ENCODE measurements at places on chromosomes 1 and 21.
A peak's percentile ranks its signal among the peaks of the same experiment; 100 is the strongest.

- DNase-seq: no peak
These were observed 308.8 kb downstream of the BRINP3 start for GRCh38 chr1:190168893-190169280.

DNA sequence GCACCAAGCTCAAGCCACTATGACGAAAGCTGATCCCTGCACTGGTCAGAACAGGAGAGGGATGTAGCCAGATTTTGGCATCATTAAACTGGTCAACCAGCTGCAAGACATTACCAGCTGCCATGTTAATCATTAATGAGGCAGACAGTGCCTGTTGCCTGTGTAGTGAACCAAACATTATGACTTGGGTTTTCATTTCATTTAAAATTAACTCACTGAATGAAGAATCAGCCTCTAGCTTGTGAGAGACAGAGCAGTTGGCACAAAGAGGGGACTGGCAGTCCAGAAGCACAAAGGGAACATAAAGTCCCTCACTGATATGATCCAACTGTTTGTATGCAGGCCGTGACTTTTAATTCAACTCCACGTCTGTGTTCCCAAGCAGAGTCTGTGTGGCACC lies 318.9 kb downstream of the SEC16B start:
- DNase-seq: no peak

DNA sequence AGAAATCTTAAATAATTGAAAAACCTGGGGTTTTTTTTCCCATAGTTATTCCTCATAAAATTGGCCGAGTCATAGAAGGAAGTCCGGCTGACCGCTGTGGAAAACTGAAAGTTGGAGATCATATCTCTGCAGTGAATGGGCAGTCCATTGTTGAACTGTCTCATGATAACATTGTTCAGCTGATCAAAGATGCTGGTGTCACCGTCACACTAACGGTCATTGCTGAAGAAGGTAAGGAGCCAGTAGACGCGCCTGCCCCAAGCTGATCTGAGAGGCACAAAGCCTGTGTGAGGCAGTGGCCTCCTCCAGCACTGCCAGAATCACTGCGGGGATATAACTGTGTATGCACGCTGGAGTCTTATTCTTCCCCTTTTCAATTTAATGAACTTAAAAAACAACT lies 100.3 kb downstream of the PHTF1 start:
- no peak for DNase-seq

DNA sequence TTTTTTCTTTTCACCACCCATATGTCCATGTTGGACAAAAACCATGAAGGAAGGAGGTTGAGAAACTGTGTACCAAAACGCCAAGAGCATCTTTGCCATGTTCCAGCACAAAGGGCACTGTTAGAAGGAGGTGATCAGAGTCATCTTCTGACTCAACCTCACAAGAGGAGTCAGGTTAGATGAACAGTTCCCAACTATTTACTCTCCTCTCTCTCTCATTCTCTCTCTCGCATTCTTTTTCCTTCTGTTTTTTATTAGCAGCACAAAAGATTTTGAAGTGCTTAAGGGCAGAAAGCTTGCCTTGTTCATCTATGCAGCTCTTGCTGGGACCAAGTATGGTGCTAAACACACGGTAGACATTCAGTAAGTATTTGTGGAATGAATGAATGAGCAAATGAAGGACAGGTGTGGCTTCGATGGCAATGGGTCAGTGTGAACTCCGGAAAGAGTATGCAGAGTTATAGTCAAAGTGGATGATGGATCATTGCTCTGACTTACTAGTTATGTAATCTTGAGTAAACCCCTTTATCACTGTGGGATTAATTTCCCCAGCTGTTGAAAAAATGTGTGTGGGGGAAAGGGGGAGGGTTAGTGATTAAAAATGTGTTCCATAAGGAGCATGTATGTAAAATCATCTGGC lies 33.9 kb downstream of the DDR2 start:
- DNase-seq: no peak

DNA sequence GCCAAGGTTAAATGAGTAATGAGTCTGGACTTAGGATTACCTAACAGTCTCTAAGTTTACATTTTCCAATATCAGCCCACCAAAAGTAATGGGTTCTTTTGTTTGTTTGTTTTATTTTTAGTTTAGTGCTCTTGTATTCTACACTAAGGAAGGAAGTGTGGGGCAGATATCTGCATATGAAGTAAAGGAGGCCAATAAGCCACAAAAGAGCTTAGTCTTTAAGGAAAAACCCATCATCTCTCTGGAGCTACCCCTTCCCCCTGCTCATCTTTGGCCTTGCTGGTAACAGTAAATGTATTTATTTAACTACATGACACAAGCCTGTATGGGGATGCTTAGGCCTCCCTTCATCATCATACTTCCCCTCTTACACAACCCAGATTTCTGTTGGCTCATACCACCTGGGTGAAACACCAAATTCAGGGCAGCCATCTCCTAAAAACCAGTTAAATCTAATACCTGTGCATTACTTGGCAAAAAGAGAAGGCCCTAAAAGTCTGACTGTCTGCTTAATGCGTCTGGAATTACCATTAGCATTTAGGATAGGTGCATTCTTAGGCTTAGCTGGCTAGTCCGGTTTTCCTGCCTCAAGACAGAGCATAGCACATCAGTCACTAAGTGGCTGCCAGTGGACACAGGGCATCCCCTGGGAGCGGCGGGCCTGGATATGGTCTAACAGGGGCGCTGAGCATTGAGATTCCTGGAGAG lies 96.8 kb upstream of the ADGRL2 start:
- DNase-seq: no peak

GRCh38 chr1:101357444-101357986 lies 120.7 kb downstream of the S1PR1 start:
- no peak for DNase-seq

- DNase-seq: no peak
These were observed 49.0 kb upstream of the NR5A2 start for GRCh38 chr1:199978408-199978940.

GRCh38 chr1:116515702-116516101 lies 55.1 kb downstream of the CD58 start:
- DNase-seq: no peak

GRCh38 chr1:200143347-200143746 lies 115.8 kb downstream of the NR5A2 start:
- no peak for DNase-seq

GRCh38 chr1:161054232-161054631 lies 8.5 kb upstream of the USF1 start:
- no peak for DNase-seq

GRCh38 chr1:4322881-4323280 lies 331.5 kb upstream of the AJAP1 start:
- no peak for DNase-seq

DNA sequence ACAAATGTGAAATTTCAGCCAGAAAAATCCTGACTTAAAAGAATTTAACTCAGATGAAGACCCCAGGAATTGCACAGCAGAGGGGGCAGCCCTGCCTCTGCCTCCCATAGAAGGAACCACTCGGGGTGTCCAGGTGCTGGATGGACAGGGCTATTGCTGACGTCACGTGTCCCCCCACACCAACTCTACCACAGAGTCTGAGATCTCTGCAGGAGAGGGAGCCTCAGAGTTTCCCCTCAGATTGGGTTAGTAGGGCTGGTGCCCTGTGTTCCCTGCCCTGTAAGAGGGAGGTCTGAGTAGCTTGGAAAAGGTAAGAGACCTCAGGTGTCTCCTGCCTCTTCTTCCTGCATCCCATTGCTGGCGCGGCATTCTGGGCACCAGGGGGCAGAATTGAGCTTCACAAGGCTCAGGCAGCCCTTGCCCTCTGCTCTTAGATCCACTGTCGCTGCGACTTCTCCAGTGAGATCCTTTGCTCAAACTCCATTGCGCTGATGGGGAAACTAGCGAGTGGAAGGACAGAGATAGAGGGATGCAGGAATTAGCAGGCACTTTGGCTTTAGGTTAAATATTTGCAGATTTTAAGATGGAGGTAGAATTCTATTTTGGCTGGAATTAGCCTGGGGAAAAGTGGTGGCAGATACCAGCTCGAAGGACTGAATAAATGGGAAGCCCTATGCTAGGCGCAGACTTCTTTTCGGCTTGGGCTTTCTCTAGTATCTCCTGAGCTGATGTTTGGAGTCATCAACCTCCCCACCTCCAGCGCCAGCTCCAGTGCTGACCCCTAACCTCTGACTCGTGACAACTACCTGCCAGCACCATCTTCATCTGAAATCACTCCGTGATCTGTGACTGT lies 42.8 kb upstream of the DMBX1 start:
- DNase-seq: peak; percentile 60

DNA sequence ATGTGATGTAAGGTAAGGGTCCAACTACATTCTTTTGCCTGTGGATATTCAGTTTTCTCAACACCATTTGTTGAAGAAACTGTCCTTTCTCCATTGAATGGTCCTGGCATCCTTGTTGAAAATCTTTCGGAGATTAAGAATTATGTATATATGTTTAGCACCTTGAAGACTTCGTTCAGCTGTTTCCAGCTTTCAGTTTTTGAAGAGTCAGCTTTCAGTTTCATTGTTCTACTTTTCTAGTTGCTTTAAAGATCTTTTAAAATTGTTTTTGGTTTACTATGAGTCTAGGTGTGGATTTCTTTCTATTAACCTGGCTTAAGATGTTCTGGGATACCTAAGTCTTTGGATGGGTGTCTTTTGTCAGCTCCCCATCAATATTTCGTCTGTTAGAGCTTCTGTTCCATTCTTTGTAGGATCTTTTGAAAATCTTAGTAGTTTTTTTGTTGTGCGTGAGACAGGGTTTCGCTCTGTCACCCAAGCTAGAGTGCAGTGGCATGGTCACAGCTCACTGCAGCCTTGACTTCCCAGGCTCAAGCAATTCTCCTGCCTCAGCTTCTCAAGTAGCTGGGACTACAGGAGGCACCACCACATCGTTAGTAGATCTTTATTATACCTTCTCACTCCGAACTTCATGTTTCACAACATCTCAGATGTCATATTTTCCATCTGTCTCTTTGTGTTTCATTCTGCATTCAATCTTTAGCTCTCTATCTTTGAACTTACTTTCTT lies 353.5 kb upstream of the B3GALT2 start:
- no peak for DNase-seq

- DNase-seq: no peak
These were observed 49.9 kb downstream of the STUM start for GRCh38 chr1:226598455-226598849.

DNA sequence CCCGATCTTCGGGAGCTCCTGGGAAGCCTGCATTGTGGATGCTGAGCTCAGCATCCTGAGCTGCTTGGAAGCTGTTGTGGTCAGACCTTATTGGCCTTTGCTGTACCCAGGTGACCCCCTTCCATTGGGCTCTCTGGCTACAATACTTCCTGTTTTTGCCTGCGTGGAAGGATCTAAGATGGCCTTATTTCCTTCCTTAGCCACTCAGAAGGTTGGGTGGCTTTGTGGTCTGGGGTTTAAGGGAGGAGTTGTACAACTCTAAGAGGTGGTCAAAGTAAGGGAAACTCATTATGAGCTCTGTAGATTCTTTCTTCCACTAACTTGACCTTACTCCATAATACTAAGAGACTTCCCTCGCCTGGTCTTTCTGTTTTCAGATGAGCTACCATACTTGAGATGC lies 17.7 kb downstream of the PFKFB2 start:
- DNase-seq: no peak

GRCh38 chr1:209772126-209772525 lies 12.2 kb downstream of the C1orf74 start:
- no peak for DNase-seq

DNA sequence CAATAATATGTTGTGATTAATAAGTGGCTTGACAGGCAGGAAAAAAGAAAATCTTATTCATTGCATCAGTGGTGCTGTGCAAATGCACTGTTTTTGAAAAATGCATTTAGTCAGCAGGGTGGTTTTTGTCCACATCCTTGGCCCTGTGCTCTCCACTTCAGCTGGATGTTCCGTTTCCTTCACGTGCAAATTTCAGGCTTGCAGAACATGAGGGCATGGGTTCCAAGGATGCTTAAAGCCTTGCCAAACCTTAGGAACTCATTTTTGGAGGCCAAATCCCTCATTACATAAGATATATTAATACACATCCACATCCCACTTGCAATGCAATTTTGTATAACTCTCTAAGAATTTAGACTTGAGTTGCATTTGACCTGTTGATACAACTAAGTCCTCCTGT lies 410.1 kb downstream of the PRDM2 start:
- DNase-seq: no peak

- no peak for DNase-seq
These were observed 20.7 kb downstream of the KCNA2 start for GRCh38 chr1:110585481-110585880.

DNA sequence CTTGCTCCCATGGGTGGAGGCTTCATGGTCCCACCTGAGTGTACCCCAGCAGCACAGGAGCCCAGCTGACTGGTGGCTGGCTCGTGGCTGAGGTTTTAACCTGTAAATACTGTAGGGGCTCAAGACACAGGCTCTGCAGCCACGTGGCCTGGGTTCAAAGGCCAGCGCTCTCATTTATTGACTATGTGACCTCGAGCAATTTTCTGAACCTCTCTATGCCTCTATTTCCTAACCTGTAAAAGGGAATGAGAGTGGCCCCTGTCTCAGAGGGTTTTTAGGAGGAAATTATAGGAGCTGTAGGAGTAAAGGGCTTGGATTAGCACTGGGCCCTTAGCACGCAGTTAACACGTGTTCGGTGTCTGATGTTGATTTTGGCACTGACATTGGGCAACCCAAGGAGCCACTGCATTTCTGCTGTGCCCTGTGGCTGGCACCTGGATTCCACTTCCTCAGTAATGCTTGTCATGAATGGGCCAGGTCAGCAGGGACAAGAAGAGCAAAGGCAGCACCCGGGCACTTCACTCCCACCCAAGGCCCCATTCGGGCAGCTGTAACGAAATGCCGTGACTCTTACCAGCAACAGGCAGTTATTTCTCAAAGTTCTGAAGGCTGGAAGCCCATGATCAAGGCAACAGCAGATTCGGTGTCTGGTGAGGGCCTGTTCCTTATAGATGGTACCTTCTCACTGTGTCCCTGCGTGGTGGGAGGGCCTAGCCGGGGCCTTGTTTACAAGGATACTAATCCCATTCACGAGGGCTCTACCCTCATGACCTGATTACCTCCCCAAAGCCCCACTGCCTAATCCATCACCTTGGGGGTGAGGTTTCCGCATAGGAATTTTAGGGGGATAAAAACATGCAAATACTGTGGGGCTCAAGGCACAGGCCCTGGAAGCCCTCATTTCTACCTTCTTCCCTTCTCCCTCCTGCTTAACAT lies 25.2 kb downstream of the ARHGEF10L start:
- no peak for DNase-seq

DNA sequence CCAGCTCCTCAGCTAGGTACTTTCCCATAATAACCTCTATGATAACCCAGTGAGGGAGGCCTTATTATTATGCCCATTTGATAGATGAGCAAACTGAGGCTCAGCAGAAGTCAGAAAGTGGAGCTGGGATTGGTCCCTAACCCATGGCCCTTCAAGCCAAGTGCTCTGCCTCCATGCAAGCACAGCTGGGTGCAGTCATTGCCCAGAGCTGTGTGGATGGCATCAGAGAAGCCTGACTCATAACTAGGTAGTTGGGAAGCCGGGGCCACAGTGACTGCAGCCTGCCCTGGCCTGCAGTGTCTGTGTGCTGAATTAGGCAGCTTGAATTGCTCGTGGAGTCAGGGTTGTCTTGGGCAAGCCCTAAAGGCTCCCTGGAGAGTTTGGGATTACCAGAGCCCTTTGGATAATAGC lies 89.9 kb upstream of the SLC2A1 start:
- no peak for DNase-seq

Data from stimulated activated CD8-positive, alpha-beta memory T cell treated with anti-CD3 and anti-CD28 coated beads, Interleukin-15, amount 100 ng/mL, for 24 hours (primary cell).